Fibroblast of villous mesenchyme (primary cell): ENCODE measurements at places on chromosomes 2 and 18. TPM values are rescaled to one million over a fixed set of nuclear protein-coding genes. Genes with fewer than 3 reads are reported as not detected.
A peak's percentile ranks its signal among the peaks of the same experiment; 100 is the strongest.

Gene METTL4
- 8.7 and 15.1 TPM in 2 replicates for total RNA-seq

Gene TMEM169
- total RNA-seq, result 0.32 and 0.43 TPM in 2 replicates

DNA sequence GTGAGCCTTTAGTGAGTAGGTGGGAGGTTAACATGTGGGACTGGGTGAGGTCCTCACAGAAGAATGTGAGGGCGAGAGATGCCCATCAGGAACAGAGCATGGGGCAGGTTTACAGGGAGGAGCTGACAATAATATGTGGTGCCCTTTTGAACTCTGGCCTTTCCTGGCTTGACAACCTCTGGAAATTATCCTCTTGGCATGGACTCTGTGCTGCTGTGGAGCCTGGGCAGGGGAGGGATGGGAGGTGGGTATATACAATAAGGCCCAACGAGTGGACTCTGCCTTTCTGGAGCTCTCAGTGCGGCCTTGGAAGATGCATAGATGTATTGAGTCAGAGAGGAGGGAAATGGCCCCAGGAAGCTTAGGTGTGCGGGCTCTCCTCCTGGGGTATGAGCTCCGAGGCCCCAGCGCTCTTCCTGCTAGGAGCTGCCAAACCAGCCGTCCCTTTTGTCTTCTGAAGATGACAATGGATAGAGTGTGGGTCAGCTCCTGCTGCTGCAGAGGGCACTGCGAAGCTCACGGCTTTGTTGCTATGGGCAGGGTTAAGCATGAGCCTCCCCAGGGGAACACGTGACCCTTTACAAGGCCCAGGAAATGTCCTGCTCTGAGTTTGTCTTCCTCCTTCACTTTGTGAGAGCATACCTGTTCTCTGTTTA, 8.7 kb upstream of the PSD4 start:
- no peak for DNase-seq

- DNase-seq, result no peak
Observed at GRCh38 chr2:172193331-172194089, 90.8 kb upstream of the DLX2 start.

DNA sequence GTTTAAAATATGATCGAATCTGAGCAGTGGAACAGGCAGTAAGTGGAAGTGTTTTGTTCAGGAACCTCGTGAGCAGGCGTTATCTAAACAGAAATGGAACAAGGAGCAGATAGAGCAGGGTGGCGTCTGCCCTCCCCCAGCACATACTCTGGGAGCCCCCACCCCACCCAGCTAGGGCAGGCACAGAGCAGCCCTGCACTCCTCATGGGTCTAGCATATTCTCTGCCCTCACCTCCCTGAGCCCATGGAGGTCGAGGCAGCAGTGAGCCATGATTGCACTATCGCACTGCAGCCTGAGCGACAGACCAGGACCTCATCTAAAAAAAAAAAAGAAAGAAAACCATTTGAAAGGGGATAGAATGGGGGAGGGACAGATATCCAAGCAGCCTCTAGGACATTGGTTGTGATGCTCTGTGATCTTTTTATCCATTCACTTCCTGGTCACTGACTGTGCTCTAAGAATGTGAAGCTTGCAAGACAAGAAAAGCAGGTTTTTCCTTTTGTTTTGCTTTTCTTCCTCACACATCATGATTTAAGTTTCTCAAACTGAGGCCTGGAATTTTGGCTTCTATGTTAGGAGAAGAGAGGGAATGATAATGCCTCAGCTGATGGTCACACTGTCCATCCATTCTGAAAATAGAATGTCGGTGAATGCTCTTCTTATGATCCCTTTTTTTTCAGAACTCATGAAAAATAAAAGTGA, 3.1 kb downstream of the MLPH start:
- peak; percentile 37 for DNase-seq

DNA sequence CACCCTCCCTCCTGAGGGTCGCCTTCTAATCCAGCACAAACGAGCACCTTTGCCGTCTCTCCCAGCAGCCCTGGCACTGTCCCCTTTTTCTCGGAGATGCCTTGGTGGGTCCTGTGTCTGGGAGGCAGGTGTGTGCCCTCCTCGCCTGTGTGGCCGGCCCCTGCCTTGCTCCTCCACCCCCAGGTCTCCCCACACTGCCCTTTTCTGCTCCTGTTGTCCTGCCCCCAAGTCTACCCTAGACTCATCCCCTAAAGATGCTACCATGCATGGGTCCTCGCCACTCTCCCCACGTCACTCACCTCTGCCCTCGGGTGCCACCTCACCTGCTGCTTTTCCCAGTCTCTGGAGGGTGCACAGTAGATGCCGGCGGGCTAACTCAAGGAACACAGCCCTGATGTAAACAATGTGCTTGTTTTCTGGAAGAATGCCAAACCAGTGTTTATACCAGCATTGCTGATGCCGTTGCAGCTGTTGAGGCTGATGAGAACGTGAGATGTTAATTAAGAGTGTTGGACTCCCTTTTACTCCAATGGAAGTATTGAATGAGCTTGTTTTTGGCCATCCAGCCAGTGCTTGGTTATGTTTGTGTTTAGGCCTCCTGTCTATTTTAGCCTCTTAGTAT, 223.1 kb downstream of the AGAP1 start:
- DNase-seq, result peak; percentile 69

DNA sequence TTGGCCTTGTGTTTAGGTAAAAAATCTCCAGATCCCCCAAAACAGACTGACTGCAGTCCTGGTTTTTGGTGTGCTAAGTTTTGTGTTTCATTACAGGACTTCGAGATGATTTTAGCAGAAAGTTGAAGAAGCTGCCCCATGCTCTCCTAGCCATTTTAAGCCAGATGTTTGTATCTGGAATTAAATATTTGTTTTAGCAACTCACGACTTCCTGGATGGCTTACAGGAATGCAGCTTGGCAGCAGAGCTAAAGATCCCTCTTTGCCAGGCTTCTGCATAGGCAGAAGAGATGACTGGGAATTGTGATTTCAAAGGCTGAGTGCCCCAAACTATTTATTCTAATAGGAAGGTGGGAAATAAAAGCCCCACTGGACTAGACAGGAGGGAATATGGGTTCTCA, 31.1 kb downstream of the ONECUT2 start:
- DNase-seq, result no peak

Gene OXER1
- total RNA-seq, result under 0.01 TPM in 2 replicates

Gene WBP1
- total RNA-seq, result 45.4 and 50.5 TPM in 2 replicates

Gene KIF1A
- total RNA-seq, result not detected in 2 replicates

- DNase-seq, result peak; percentile 100
Observed at GRCh38 chr2:231161877-231162329, 36.5 kb upstream of the ARMC9 start.

Gene CIDEA
- not detected in 2 replicates for total RNA-seq

Gene CD8A
- total RNA-seq, result not detected in 2 replicates

Gene NT5DC4
- not detected in 2 replicates for total RNA-seq

Gene RNF144A
- 4.3 and 7.7 TPM in 2 replicates for total RNA-seq

DNA sequence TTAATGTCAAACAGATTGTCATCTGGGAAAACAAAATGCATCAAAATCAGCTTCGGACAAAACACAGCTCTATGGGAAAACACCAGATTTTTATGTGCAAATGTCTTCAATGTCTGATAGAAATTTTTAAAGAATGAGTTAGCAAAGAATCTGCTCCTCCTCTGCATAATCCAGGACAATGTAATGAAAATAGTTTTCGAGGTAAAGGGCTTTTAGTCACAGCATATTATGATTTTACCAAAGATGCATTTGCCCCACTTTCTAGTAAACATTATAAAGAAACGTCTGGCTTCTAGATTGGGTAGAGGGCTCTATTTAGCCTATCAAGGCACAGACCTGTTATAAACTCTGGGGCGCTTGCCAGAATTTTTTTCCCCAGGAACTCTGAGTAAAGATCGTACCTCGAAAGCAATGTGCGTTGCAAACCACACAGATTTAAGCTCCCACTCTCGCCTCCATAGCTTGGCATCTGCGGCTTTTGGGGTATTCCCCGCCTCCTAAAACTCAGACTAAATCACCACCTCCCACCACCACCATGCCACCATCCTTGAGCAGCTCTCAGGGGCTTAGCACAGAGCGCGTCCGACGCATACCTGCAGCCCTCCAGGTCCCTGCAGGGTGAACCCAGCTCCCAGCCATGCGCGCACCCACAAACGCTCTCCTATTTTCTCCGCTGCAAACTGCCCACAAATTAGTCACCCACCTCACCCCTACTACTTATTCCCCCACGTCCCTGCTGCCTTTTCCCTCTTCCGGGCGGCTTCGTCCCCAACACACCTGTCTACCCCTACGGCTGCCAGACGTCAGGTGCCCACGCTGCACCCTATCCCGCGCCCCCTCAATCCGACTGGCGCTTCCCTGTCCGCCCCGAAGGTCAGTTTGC, 829 bp downstream of the ACVR1C start:
- no peak for DNase-seq

GRCh38 chr2:47008381-47009252, 93.0 kb upstream of the MCFD2 start:
- peak; percentile 84 for DNase-seq

Gene SCYGR6
- not detected in 2 replicates for total RNA-seq

DNA sequence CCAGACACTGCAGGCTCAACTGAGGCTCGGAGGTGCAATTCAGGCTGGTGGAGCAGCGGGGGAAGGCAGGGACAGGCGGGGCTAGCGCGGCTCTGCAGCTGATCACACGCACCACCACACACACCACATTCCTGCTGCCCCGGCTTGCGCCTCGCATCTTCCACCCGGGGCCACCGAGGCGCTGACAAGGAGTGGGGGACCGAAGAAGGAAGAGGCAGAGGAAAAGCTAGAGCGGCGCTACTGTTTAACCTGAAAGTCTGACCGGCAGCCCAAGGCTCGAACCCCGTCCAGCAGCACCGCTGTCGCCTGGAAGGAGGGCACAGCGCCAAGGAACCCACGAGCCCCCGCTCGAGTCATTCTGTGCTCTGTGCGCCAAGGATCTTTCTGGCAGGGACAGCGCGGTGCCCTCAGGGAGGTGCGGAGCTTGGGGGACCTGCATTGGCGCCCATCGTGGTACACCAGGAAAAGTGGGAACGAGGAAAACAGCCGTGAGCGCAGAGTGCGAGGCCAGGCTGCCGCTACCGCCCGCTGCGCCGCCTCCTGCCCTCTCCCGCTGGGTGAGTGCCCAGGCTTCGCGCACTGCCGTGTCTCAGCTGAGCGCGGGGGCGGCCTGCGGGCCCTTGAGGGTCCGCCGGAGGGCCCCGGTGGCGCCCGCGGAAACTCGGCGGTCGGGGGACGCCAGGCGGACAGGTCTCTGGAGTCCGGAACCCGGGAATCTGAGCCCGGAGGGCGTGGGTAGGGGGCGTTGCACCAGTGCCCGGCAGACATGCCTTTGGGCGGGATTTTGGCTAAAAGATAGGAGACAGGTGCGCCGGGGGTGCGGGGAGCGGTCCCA, 860 bp upstream of the KCNJ3 start:
- no peak for DNase-seq

DNA sequence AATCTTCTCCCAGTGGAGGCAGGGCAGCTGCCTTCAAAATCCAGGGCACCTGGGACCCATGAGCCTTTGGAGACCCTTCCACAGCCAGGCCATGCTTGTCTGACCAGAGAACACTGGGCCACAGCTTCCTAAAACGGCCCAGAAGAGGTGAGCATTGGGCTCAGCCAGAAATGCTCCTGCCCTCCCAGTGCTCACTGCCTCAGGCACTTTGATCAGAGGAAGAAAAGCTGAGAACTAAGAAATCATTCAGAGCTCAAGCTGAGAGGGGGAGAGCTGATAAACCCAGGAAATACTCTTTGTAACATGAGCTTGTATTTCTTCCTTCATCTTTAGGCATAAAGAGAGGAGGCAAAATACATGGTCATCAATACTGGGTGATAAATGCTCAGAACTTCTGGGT, 365.5 kb upstream of the KLHL29 start:
- no peak for DNase-seq

DNA sequence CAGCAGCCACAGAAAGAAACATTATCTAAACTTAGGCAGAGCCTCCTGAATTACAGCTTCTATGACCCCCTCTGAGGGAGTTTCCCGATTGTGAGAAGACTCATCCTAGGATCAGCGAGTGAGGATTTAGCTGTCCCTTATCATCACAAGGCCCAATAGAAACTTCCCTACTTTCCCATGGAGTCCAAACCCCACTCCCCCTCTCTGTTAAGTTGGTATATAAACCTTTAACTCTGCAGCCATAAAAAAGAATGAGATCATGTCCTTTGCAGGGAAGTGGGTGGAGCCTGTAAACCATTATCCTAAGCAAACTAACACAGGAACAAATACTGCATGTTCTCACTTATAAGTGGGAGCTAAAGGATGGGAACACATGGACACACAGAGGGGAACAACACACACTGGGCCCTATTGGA, 78.8 kb downstream of the MYL12B start:
- DNase-seq, result peak; percentile 94

DNA sequence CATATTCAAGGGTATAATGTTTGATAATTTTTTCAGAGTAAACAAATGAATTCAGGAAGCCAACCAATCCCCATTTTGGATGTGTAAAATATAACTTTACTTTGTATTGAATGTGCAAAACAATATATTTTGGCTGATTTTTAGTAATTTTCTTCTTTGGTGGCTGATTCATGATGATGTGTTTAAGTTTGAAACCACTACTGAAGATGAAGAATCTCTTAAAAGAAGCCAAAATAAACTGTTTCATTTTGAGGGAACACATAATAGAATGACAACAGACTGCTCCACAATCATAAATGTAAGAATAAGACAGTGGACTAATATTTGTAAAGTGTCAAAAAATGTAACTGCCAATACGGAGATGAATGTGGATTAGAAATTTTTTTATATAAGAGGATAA, 52.5 kb upstream of the TRIM43 start:
- DNase-seq, result no peak

DNA sequence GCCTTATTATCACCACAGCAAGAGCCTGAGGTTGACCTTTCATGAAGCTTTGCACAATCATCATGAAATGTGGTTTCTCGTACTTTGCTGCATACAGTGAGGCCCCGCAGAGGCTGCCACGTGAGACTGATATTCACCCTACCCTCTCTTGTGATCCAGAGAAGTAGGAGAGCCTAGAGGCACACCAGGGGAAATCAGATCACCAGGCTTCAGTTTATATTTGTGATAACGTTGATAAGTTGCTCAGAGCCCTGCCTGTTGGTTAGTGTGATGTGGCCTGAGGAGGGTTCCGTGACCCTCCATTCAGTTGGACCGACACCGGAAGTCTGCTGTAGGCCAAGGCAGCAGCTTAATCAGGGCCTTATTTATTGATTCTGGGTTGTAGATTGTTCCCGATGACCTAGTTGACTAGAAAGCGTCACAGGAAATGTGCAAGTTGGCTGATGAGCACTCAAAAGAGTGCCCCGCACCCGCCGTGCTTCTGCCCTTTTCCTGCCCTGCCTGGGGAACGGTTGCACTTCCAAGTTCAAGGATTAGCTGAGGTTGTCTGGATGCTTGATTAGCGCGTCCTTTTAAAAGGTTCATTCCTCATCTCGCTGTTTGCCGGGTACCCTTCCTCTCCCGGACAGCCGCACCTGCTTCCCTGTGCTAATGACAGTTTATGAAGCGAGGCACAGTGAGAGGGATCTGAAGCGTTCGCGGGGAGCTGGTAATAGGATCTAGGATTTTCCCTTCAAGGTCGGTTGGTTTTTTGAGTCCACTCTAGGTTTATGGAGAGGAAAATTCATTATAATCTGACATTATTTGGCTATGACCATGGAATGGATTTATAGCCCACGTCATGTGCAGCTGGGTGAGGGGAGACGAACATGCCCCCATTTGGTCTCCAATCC, 146.4 kb downstream of the SH3RF3 start:
- DNase-seq, result peak; percentile 84

- no peak for DNase-seq
Observed at GRCh38 chr2:47206181-47206580, 51.1 kb upstream of the STPG4 start.

Gene ACOXL
- not detected in 2 replicates for total RNA-seq
